ENCODE measurements at places on chromosomes 13 and 19.

DNA sequence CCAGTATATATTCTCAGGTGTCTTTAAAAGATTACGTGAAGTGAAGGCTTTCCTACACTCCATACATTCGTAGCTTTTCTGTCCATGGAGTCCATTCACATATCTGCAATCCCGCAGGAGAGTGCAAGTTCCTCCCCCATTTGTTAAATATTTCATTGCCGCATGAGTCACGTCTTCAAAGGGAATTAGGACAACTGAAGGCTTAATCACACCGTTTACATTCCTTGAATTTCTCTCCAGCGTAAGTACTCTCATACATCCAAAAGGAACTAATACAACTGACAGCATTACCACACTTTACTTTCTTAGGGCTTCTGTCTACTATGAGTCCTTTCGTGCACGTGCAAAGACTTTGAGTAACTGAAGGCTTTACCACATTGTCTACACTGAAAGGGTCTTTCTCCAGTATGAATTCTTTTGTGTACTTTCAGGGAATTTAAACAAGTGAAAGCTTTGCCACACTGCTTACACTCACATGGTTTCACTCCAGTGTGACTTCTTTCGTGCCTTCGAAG is 29.0 kb upstream of the ZNF564 start:
- DNase-seq, result peak; percentile 41

GRCh38 chr13:46160471-46161066 is 21.4 kb downstream of the LCP1 start:
- peak; percentile 60 for DNase-seq

- no peak for DNase-seq
These were observed 14.5 kb upstream of the PTPRS start for GRCh38 chr19:5355076-5355475.

DNA sequence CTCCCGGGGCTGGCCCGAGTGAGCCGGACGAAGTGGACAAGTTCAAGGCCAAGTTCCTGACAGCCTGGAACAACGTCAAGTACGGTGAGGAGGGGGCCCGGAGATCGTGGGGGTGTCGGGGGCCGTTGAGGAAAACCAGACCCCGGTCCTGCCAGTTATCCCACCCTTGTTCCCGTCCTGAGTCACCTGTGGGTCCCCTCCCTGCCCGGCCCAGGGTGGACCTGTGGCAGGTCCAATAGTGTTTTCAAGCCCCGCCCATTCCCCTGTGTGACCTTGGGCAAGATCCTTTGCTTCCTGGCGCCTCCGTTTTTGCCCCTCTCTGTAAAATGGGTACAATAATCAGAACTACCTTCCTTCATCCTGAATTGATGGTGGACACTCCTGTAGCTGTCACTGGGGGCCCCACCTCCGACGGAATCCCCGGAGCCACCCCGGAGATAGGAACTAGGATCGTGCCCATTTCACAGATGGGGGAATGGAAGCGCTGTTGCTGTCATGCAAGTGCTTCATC is 593 bp downstream of the ATG4D start:
- no peak for DNase-seq

DNA sequence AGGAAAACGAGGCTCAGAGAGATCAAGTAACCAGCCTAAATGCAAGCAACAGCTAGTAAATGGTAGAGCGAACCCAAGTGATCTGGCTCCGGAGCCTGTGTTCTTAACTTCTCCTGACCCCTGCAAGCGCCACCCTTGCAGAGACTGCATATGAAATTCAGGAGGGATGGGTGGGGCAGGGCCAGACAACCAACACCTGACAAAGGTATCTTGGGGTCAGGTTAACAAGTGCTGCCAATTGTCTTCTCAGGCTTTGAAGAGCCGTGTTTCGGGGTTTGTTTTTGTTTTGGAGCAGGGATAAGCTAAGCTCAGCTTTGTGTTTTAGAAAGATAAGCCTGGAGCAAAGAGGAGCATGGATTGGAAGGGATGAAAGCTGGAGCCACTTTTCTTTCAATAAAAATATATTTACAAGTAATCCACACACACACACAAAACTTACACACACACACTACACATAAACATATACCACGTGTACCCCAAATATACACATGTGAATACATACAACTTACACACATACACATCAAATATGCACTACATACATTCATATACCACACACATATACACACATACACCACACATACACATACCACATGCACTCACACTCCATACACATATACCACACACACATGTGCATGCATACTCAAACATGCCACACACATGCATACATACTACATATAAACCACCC is 722.0 kb downstream of the DIAPH3 start:
- DNase-seq, result no peak

GRCh38 chr19:18020212-18021085 is 12.5 kb downstream of the ARRDC2 start:
- peak; percentile 39 for DNase-seq

DNA sequence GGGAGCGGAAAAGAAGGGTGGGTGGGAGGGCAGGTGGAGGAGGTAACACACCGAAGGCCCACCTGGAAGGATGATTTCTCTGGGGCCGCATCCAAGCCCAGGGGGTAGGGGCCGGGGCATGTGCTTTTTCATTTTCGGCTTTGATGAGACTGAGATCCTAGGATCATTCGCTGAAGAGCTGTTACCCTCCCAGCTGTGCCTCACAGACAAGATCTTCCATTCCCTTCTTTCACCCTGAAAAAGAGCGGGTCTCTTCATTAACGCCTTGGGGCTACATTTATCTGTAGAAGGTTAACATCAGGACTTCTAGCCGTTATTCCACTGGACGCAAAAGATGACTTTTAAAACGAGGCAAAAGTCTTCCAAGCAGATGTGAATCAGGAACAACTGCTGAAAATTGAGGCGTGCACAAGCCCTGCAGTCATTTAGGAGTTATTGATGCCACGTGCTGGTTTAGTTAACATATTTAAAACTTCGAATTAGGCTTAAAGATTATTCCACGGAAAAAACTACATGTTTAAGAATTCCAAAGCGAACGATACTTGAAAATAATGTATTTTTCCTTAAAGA is 1.1 kb downstream of the LMO7 start:
- DNase-seq, result peak; percentile 37

DNA sequence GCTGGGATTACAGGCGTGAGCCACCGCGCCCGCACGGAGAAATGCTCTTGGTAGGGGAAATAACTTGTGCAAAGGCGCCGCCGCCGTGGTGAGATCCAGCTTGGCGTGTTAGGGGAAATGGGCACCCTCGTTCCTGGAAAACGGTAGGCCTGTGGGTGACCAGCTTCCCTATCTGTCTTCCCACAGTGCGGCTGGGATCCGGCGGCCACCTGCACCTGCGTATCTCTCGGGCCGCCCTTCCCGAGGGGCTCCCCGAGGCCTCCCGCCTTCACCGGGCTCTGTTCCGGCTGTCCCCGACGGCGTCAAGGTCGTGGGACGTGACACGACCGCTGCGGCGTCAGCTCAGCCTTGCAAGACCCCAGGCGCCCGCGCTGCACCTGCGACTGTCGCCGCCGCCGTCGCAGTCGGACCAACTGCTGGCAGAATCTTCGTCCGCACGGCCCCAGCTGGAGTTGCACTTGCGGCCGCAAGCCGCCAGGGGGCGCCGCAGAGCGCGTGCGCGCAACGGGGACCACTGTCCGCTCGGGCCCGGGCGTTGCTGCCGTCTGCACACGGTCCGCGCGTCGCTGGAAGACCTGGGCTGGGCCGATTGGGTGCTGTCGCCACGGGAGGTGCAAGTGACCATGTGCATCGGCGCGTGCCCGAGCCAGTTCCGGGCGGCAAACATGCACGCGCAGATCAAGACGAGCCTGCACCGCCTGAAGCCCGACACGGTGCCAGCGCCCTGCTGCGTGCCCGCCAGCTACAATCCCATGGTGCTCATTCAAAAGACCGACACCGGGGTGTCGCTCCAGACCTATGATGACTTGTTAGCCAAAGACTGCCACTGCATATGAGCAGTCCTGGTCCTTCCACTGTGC is 2.4 kb downstream of the GDF15 start:
- DNase-seq, result peak; percentile 42

DNA sequence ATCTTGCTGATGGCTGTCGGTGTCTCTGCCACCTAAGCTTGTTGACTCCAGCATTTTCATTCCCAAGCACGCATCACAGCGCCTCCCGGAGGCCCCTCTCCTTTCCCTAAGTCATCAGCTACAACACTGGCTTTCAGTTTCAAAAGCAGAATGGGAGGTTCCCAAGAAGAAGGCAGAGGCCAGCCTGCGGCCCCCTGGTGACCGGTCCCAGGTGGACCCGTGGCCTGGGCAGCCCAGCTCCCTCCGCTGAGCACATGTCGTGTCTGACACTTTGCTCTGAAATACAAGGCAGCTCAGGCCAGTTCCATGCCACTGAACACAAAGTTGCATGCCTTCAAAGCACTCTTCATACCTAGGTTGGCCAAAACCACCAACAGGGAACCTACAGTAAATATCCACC is 8.5 kb downstream of the MLLT1 start:
- DNase-seq, result peak; percentile 57

GRCh38 chr13:110134801-110135200 is 172.2 kb downstream of the COL4A1 start:
- no peak for DNase-seq

GRCh38 chr13:24187185-24187584 is 26.7 kb downstream of the SPATA13 start:
- peak; percentile 58 for DNase-seq

- no peak for DNase-seq
These were observed 468 bp upstream of the SERTM1 start for GRCh38 chr13:36673352-36673751.

GRCh38 chr13:87311165-87311564 is 360.0 kb upstream of the SLITRK5 start:
- DNase-seq, result no peak

GRCh38 chr13:20206698-20207235 is 14.0 kb upstream of the GJB2 start:
- no peak for DNase-seq

- DNase-seq, result peak; percentile 59
These were observed 10.0 kb downstream of the ATP7B start for GRCh38 chr13:52001120-52001731.

GRCh38 chr13:90787007-90787406 is 560.5 kb upstream of the MIR17HG start:
- no peak for DNase-seq

- peak; percentile 90 for DNase-seq
These were observed 41.4 kb upstream of the SERP2 start for GRCh38 chr13:44331912-44332851.

DNA sequence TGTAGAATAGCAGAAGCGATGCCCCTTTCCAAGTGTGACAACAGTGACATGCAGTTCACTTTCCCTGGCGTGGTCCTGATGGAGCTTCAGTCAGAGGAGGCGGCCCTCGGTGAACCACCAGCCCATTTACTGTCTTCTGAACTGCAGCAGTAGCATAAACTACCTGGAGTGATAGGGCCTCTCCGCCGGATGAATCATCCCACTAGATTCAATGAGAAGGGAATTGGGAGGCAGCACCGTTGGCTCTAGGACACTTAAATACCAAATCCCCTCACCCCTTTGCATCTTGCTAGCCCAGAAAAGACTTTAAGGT is 112.8 kb upstream of the GPR12 start:
- DNase-seq, result no peak

- no peak for DNase-seq
These were observed 74.4 kb upstream of the FARP1 start for GRCh38 chr13:98068521-98068920.

GRCh38 chr19:10923260-10924112 is 5.0 kb downstream of the YIPF2 start:
- DNase-seq, result no peak

- no peak for DNase-seq
These were observed 4.7 kb upstream of the SIGLEC14 start for GRCh38 chr19:51651216-51651846.

GRCh38 chr13:43086181-43086580 is 62.8 kb downstream of the DNAJC15 start:
- DNase-seq, result no peak

DNA sequence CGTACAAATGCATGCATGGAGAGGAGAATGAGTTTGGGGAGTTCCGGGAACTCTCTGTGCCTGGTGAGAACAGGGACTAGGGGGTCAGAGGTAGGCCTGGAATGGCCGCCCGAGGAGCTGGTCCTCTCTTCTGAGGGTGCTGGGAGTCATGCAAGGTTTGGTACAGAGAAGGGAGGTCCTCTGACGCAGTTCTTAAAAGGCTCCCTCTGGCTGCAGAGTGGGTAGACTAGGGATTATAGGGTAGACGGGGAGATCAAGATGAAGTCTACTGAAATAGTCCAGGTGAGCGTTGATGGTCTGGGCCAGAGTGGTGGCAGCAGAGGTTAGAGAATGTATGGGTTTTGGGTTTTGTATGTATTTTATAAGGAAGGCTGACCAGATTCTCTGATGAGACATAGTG is 796 bp downstream of the ZNF304 start:
- peak; percentile 15 for DNase-seq

- DNase-seq, result no peak
These were observed 484.5 kb downstream of the LIG4 start for GRCh38 chr13:107730813-107731212.

DNA sequence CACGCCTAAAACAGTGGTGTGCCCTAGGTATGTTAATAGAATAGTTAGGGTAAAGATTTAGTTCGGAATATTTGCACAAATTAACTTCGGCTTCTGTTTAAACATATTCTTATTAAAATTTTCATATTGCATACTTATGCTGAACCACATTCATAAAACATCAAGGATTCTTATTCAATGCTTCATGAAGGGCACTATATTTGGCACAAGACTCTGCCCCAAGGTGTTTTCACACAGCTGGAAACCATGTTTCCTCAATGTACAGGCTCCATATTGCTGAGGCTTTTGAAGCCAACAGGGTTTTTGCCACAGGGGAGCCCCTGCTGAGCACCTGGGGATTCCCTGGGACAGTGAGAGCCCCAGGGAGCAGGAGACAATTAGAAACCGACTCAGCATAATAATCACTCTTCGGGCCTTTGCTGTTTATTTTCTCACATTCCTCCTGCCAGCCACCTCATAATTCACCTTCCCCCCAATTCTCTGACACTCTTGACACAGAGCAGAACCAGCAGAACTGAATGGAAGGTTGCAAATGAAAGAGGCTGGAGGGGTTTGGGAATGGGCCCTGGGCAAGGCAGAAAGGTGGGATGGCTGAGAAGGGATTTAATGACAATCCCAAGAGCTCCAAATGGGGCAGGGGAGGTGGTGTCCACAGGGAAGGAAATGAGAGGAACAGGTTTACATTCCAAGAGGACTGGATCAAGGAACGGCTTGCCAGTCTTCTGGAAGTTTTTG is 72.3 kb upstream of the POMP start:
- no peak for DNase-seq

DNA sequence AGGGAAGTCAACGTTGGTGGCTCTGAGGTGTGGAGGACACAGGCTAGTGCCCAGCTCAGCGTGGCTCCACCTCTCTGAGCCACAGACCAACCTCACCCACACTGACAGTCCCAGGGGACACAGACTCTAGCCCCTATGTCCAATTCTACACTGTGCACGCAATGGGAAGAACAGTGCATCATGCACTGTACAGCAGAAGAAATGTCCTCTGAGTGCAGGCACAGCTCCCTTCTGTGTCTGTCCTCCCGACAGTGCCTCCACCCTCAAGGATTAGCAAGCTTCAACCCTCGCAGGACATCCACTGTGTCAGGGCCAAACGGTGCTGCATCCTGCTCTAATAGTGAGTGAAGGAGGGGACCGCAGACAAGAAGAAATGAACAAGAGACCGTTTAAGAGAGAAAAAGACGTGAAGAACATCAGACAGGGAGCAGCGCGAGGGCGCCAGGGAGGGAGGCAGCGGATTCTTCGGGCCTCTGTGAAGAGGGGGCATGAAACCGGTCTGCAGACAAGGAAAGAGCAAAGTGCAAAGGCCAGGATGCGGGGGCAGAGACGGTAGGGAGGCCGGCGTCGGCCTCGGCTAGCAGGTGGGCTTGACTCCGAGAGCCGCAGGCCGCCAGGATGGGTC is 681 bp downstream of the ZNF837 start:
- DNase-seq, result peak; percentile 14
